Activated T-cell treated with anti-CD3 and anti-CD28 coated beads for 4 hours (primary cell): ENCODE measurements at places on chromosomes 2 and 18.

DNA sequence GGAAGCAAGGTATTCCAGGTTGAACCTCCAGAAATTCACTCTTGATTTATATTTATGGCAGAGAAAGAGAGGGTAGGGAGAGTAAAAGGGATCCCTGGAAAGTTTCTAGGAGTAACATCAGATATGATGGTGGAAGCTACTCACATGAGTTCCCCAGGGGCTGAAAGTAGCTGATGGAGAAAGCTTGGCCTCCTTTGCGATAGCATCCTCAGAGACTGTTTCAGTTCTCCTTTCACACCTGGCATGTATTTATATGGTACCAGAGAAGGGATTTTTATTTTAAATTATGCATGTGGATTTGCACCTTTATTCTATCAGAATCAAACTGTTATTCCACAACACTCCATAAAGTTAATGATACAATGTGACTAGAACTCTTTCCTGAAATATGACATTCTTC lies 126.3 kb upstream of the OSR1 start:
- DNase-seq, result no peak

- DNase-seq, result no peak
Observed at GRCh38 chr2:200451511-200451910, 58.4 kb downstream of the KCTD18 start.

DNA sequence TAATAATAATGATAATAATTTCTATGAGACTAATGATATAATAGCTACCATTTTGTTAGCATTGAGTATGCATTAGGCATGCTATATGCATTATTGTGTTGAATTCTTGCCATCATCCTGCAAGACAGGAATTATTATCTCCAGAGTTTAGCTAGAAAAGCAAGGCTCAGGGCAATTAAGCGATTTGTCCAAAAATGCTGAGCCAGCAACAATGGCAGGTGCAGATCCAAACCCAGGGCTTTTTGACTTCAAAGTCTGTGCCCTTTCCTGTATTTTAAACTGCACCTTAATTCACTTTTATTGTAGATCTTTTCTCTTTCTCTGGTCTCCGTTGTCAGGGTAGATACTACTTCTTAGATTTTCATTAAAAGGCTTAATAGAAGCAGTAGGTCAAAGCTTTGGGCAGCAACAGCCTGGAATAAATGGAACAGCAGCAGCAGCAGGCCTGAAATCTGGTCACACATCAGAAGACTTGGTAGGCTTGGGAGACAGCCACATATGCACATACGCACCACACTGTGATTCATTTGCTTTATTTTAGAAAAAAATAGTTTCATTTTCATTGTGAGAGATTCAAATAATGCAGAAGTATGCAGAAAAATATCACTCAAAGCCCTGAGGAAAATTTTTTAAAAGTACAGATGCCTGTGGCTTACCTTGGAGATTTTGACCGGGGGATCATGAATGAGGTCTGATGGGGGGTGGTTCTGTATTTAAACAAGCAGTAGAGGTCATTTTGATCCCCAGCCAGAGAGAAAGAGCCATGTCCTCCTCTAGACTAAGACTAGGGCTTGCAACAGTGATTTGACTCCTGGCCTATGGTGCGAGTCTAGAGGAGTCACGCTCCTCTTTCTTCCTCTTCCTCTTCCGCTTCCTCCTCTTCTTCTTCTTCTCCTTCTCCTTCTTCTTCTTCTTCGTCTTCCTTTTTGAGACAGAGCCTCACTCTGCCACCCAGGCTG lies 455.7 kb downstream of the TSN start:
- no peak for DNase-seq

DNA sequence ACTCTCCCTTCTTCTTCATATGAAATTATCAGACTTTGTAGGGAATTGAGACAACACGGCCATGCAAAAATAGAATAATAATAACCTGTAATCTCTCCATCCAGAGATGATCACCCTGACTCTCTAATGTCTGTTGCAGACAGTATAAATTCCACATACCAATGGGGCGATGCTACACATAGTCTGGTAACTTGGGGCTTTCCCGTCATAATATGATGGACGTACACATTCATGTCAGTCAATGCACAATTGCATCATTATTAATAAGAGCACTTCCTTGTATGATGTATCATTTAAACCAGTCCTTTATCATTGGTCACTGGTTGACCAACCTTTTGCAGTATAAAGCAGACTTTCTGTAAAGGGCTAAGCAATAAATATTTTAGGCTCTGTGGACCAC lies 39.5 kb upstream of the SCLY start:
- DNase-seq, result no peak

GRCh38 chr2:127576433-127577207 lies 41.1 kb downstream of the MYO7B start:
- no peak for DNase-seq

GRCh38 chr2:12663306-12664037 lies 53.3 kb upstream of the TRIB2 start:
- no peak for DNase-seq
